ENCODE measurements at places on chromosomes 1 and 21. TPM values are rescaled to one million over a fixed set of nuclear protein-coding genes. Genes with fewer than 3 reads are reported as not detected.
A peak's percentile ranks its signal among the peaks of the same experiment; 100 is the strongest.

The MR1 gene
- total RNA-seq, result 21.0 TPM

The OR2W3 gene
- not detected for total RNA-seq

The SEC16B gene
- 2.6 TPM for total RNA-seq

The CFAP107 gene
- total RNA-seq, result not detected

The CFHR2 gene
- total RNA-seq, result not detected

The TCEANC2 gene
- 4.2 TPM for total RNA-seq

The OR10J5 gene
- total RNA-seq, result not detected

The APH1A gene
- total RNA-seq, result 50.1 TPM

The HSD3B2 gene
- total RNA-seq, result not detected

The AUNIP gene
- total RNA-seq, result not detected

The RPTN gene
- total RNA-seq, result not detected

GRCh38 chr1:171871848-171872247, 30.6 kb downstream of the DNM3 start:
- no peak for DNase-seq

- no peak for DNase-seq
These were observed 23.7 kb downstream of the EIF2B3 start for GRCh38 chr1:44962729-44963128.

DNA sequence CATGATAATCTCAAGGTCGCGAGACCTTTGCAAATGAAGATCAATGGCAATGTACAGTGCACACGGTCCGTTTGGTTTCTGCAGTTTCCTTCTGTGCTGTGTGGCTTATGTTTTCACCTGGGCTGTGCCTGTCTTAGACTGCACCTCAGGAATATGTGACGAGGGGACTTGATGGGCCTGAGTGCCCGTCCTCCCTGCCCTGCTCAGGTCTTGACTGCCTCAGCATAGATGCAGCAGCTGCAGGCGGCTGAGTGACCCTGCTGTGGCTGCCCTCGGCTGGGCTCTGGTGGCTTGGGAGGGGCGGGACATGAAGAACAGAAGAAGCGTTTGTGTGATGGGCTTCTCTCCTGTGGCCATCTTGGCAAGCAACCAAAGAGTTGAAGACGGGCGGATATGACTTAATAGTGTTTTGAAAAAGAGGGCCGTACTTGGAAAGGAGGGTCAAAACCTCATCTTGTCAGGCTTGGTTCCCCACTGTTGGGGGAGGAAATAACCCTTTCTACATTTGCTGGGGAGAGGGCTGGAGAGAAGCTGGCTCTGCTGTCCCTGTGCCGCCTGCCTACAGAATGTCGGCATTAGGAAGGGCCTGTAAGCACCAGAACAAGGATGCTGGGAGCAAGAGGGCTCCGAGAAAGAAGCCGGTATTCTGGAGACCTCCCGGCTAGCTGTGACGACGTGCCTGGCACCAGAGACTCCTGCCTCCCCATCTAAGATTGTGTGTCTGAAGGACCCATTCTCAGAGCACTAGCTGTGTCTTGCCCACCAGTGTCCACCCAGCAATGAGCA, 7.1 kb downstream of the MYBPHL start:
- DNase-seq, result peak; percentile 88

DNA sequence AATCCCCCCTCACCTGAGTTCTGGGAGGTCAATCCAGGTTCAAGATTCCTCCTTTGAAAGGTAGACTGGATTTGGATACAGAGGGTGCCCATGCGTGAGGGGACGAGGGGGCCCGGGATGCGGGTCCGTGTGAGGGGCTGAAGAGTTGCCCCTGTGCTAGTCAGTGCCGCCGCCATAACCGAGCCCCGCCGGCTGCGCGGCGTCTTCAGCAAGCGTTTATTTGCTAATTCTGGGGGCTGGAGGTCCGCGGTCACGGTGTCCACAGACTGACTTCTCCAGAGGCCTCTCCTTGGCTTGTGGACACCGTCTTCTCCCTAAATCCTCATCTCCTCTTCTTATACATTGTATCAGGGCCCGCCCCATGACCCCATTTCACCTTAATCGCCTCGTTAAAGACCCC, 20.9 kb upstream of the SAMD11 start:
- no peak for DNase-seq

DNA sequence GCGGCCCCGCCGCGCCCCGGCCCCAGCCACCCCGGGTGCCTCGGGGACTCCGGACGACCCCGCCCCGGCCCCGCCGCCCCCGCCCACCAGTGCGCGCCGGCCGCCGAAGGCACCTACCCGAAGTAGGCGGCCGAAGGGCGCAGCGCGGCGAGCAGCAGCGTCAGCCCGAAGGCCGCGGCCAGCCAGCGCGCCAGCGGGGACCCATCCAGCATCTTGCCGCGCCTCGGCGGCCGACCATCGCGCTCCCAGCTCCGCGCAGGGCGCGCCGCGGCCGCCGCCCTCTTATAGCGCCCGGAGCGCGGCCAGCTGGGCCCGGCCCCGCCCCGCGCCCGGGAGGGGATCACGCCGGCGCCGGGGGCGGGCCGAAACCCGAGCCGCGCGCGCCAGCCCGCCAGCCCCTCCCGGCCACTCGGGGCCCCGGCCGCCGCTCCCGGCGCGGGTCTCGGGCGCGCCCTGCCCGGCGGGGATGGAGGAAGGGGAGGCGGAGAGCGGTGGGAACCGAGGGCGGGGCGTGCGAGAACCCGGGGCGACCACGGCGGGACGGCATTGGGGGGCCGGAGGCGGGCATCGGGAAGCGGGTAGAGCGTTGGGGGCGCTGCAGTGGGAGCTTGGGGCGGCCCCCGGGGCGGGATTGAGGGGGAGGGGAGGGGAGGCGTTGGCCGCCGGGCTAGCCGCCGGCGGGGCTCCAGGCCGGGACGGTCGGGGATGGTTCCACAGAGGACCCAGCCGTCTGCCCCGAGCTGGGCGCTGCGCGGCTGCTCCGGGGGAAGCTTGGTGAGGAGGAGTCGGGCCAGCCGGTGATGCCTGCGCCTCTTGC, at the start of gene WNT9A:
Gene WNT9A (minus strand): TSS at position 257 of the 817 bp plus-strand sequence. CDS start 45 bp downstream, at position 212.
- DNase-seq, result peak; percentile 59

DNA sequence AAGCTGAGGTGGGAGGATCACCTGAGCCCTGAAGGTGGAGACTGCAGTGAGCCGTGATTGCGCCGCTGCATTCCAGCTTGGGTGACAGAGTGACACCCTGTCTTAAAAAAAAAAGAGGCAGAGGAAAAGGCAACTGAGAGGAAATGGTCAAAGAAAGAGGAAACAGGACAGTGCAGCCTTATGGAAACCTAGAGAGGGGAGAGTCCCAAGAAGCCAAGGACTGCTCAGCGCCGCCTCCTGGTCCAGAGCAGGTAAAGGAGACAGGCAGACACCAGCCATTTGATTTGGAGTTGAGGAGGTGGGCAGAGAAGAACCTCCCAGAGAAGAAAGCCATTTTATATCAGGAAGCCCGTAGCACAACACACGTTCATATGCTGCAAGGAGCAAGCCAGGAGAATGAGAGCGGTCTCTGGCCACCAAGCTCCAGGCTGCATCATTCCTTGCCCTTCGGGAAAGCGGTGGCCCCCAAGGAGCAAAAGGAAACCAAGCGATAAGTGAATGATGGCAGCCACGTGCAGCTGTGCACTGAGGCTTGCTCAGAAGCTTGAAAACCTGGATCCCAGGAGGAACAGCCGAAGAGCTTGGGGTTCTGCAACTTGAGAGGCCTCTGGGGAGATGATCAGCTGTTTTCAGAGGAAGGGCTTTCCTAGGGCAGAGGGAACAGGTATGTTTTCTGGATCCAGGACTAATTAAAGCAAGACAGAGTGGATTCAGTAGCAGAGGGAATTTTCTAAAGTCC, 33.7 kb downstream of the LRRC42 start:
- DNase-seq, result no peak

DNA sequence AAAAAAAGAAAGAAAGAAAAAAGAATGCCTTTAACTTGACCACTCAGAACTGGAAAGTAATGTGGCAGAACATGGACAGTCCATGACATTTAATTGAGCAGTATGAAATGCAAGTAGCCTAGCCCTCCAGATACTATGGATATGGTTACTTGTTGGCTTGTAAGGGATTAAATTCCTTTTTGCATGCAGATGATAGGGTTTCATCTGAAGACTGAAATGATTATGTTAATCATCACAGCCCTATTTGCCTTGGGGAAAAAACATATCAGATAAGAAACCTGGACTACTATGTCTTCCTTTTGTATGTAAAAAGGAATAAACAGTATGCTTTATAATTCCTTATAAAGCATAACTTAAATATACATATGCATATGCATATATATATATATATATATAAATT, 66.0 kb downstream of the GATAD2B start:
- DNase-seq, result no peak

GRCh38 chr1:200929530-200930278, 35.0 kb downstream of the INAVA start:
- no peak for DNase-seq

DNA sequence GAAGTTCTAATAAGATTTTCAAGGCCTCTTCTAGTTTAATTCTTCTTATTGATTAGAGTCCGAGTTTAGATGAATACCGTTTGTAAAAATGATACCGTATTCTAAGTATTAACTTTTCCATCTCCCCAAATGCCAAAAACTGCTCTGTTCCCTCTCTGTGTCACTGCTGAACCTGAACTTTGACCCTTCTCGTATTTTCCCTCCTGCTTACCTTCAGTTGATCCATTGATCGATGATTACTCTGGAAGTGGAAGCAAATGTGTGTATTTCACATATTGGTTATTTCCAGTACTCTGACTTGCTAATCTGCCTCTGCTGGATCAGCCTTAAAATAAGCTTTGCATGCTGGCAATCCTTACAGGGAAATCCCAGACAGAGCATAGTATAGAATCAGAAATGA, 68.5 kb downstream of the KIF1B start:
- no peak for DNase-seq

DNA sequence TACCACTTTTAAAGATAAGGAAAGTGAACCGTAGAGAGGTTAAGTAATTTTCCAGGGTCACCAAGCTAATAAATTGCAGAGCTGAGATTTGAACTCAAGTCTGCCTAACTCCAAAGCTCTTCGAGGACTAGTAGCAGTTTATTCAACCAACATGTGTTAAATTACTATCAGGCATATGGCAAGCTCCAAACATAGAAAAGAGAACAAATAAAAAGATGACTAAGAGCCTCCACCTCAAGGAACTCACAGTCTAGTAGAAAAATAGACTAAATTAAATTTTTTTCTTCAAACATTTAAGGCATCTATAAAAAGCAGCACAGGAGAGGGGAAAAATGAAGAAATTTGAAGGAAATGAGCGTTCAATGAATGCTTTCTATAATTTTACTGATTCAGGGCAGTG, 22.2 kb downstream of the SLC9C2 start:
- DNase-seq, result no peak

- DNase-seq, result no peak
These were observed 499.2 kb downstream of the OMA1 start for GRCh38 chr1:58047265-58047858.

GRCh38 chr1:20262810-20263534, 27.7 kb upstream of the VWA5B1 start:
- DNase-seq, result no peak

- DNase-seq, result no peak
These were observed 2568.3 kb upstream of the TPTE start for GRCh38 chr21:7953058-7953457.

DNA sequence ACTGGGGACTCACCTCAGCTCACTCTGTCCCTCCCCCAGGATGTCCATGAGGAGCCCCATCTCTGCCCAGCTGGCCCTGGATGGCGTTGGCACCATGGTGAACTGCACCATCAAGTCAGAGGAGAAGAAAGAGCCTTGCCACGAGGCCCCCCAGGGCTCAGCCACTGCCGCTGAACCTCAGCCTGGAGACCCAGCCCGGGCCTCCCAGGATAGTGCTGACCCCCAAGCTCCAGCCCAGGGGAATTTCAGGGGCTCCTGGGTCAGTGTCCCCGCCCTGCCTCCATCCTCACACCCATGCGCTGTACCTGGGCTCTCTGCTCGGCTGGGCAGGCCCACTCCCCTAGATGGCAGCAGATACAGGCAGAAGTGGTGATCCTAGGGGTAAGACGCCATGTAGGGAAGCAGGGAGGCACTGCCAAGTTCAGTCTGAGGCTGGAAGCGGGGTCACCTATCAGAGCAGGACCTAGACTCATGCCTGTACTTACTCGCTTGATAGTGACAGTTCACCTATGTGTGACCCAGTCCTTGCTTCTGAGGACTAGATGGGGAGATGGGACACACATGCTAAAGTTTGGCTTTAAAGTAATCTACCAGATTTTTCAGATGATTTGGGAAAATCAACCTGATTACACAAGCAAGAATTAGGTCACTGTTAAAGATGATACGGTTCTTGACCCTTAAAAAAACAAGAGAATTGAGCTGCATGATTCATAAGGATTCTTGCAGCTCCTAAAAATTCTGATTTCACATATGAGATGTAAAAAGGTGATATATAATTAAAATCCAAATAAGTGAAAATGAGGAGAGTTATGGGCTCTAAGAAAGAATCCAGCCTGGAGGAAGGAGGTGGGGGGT, 38.7 kb downstream of the ETNK2 start:
- DNase-seq, result no peak

GRCh38 chr1:212295579-212295978, 10.4 kb downstream of the PPP2R5A start:
- DNase-seq, result no peak

GRCh38 chr1:119984771-119985170, 84.7 kb downstream of the NOTCH2 start:
- DNase-seq, result no peak

- no peak for DNase-seq
These were observed 38.5 kb downstream of the ZBTB18 start for GRCh38 chr1:244089561-244089960.

GRCh38 chr1:29585201-29585600, 348.9 kb downstream of the PTPRU start:
- no peak for DNase-seq

GRCh38 chr21:39381009-39381408, 32.1 kb upstream of the HMGN1 start:
- no peak for DNase-seq

- DNase-seq, result no peak
These were observed 82.6 kb downstream of the ATF6 start for GRCh38 chr1:161848676-161849075.

DNA sequence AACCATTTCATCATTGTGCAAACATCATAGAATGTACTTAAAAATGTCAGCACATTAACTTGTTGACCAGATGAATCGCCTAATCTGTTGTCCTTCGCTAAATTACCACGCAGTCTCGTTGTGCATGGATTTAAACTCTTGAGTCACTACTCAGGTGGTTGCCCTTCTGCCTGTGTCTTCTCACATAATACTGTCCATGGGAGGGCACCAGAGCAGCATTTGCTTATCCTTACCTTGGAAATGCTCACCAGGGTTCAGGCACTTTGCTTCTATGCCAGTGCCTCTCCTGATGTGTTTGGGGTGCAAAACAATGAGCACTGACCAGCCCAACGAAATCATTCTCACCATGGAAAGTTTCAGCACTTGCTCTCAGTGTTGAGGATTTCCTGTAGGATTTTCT, 559.9 kb downstream of the RWDD3 start:
- no peak for DNase-seq

DNA sequence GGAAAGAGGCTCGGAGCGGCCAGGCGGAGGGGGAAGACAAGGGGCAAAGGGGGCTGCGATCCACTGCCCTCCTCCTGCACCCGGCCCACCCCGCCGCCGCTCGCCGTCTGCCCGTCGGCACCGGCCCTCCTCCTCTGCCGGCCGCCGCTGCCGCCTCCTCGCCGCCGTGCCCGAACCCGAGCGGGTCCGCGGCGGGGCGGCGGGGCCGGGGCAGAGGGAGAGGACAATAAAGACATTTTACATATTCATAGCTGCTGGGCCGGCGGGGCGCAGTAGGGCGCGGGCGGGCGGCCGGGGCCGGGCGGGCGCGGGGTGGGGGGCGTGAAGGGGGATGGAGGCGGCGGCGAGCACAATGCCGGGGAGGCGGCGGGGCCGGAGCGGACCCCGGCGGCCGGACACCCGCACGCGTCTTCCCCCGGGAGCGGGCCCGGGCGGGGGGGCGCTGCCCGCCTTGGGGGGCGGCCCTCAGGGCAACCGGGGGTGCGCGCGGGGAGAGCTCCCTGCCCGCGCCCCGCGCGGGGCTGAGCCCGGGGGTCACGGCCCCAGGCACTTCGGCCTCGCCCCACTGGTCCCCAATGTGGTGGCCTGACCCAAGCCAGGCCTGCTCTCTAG, 546 bp downstream of the POU2F1 start:
- peak; percentile 37 for DNase-seq
